Liver (tissue), 10 donors: ENCODE measurements at places on chromosomes 7 and 10. TPM values are rescaled to one million over a fixed set of nuclear protein-coding genes. Genes with fewer than 3 reads are reported as not detected.
A peak's percentile ranks its signal among the peaks of the same experiment; 100 is the strongest.

GRCh38 chr10:13769946-13770345 is 183.2 kb downstream of the PRPF18 start:
- no peak overlapping the region for H3K27ac ChIP-seq
- H3K27me3 ChIP-seq: no peaks in the 10 kb centered on the region
- no peaks in the 10 kb centered on the region for H3K36me3 ChIP-seq
- H3K4me3 ChIP-seq: no peak overlapping the region
- H3K4me1 ChIP-seq: peaks cover 11% of the 10 kb centered on the region
- DNase-seq: no peak

- no peaks in the 10 kb centered on the region for H3K4me1 ChIP-seq
- no peaks in the 10 kb centered on the region for H3K27me3 ChIP-seq
- DNase-seq: peak; percentile 47
- H3K4me3 ChIP-seq: no peak overlapping the region
Measured at GRCh38 chr10:48493083-48493871, 111.6 kb downstream of the ARHGAP22 start.

DNA sequence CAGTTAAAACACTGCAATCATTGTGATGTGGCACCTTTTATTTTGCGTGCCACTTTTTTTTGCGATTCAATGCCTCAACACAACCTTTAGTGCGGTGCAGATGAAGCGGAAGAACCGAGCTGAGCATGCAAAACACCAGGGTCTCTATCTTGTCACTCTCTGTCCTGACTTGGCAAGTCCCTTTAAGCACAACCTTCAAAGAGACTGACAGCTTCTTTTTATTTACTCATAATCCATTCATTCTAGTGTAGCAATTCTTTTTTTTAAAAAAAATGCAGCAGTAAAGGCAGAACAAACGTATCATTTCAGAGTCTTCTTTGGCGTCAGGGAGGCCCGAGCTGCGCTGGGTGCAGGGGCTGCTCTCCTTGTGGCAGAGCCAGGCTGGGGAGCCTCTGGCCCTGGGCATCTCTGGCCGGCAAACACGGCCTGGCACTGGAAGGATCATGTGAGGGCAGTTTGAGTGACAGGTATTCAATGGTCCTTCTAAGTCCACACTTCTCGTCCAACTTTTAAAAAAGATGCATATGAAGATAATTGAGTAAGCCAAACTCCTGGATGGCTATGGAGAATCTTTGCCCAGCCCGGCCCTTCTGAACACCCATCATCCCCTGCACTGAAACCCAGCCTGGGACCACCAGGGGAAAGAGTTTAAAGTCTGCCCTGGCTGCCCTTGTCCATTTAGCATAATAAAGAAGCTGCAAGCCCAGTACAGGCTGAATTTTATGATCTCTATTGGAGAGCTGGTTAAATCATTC is 3.9 kb downstream of the PTF1A start:
- peaks cover 15% of the 10 kb centered on the region for H3K27me3 ChIP-seq
- H3K4me3 ChIP-seq: no peak overlapping the region
- no peaks in the 10 kb centered on the region for H3K36me3 ChIP-seq
- no peak for DNase-seq
- H3K27ac ChIP-seq: no peak overlapping the region

Gene CALCR
- 0.19 TPM for total RNA-seq

Gene C10orf62
- 3.0 TPM for total RNA-seq

DNA sequence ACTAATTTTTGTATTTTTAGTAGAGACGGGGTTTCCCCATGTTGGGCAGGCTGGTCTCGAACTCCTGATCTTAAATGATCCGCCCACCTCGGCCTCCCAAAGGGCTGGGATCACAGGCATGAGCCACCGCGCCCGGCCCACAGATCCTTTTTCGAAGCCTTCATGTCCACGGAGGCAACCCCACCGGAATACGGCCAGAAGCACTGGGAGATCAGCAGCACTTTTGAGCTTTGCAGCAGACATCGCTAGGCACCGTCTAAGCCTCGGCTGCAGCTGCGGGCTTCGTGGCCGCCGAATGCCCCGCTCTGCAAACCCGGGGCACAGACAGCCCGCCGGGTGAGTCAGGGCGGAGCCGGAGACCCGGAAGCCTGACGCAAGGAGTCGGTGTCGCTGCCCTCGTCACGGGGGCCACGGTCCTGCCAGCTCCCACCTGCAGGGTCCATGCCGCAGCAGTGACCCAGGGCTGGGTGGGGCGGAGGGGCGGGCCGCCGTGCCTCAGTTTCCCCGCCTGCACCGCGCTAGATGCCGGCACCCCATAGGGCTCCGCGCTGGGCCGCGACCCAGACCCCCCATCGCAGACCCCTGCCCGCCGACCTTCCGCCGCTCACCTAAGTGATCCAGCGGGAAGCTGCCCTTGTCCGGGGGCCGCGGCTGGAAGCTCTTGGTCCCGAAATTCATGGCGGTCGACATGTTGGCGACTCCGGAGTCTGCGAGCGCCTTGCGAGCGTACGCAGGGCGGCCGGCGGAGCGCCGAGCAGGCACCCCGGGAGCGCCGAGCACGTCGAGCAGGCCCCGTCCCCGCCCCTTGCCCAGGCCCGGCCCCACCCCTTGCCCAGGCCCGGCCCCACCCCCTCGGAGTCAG is at the start of gene COX19:
Gene COX19, minus strand, starts transcription at position 730 of the 862 bp plus-strand sequence. Its CDS starts 40 bp downstream, at position 690.
- peak within 1 kb of the TSS; percentile 94 for H3K27ac ChIP-seq
- H3K27me3 ChIP-seq: no peaks in the 10 kb centered on the region
- peak within 1 kb of the TSS; percentile 96 for H3K4me3 ChIP-seq
- peaks cover 9% of the 10 kb centered on the region for H3K36me3 ChIP-seq
- H3K4me1 ChIP-seq: peaks cover 44% of the 10 kb centered on the region

Gene LGI1
- not detected for total RNA-seq

DNA sequence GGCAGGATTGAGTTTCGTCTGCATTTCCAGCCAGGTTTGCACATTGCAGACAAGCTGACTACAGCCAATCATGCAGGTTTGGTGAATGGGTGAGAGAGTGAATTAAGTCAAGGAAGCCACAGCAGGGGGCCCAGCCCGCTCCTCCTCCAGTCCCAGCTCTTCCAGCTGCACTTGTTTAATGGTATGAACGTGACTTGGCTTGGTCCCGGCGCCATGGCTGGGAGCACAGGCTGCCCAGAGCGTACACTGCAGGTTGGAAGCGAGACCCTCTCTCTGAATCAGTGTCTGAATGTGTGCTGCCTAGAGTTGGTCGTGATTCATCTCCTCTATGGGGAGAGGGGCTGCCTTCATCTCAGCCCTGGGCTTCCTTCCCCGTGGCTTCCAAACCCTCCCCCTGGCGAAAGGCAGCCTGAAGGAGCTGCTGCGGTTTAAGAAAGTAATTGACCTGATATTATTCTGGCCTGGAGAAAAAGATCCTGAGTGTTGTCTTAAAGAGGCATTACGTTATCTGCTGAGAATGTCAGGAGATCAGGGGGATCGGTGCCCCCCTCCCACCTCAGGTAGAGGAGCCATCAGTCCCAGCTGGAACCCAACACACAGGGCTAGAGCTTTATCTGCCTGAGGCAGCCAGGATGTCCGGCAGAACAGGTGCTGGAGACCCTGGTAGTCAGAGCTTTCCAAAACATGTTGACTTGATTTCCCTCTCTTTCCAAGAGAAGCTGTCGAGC is 132.1 kb downstream of the COL26A1 start:
- no peak overlapping the region for H3K4me3 ChIP-seq
- DNase-seq: no peak
- no peak overlapping the region for H3K27ac ChIP-seq
- H3K27me3 ChIP-seq: no peaks in the 10 kb centered on the region
- H3K4me1 ChIP-seq: no peaks in the 10 kb centered on the region

Gene HOXA3
- 0.28 TPM for total RNA-seq

- H3K27me3 ChIP-seq: no peaks in the 10 kb centered on the region
- no peaks in the 10 kb centered on the region for H3K4me1 ChIP-seq
- no peak overlapping the region for H3K4me3 ChIP-seq
- H3K27ac ChIP-seq: no peak overlapping the region
Measured at GRCh38 chr7:41590986-41591385, 111.9 kb downstream of the INHBA start.

DNA sequence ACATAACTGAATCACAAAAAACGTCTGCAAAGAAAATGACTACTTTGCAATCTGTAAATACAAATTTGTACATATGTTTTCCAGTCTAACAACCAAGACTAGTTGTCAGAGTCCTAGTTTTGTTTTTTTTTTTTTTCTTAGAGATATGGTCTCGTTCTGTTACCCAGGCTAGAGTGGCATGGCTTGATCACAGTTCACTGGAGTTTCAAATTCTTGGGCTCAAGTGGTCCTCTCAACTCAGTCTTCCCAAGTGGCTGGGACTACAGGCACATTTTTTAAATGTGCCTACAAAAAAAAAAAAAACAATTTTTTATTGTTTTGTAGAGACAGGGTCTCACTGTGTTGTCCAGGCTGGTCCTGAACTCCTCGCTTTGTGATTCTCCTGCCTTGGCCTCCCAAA is 70.8 kb downstream of the ORC5 start:
- H3K36me3 ChIP-seq: peaks cover 12% of the 10 kb centered on the region
- DNase-seq: no peak
- H3K27me3 ChIP-seq: no peaks in the 10 kb centered on the region

- H3K4me1 ChIP-seq: no peaks in the 10 kb centered on the region
- H3K27ac ChIP-seq: no peak overlapping the region
- H3K27me3 ChIP-seq: no peaks in the 10 kb centered on the region
- DNase-seq: no peak
- H3K36me3 ChIP-seq: no peaks in the 10 kb centered on the region
Measured at GRCh38 chr7:153381275-153382040, 621.9 kb downstream of the ACTR3B start.

- H3K4me3 ChIP-seq: no peak overlapping the region
- no peak overlapping the region for H3K27ac ChIP-seq
- no peak for DNase-seq
- no peaks in the 10 kb centered on the region for H3K4me1 ChIP-seq
- H3K27me3 ChIP-seq: no peaks in the 10 kb centered on the region
Measured at GRCh38 chr7:133819695-133820094, 307.4 kb upstream of the LRGUK start.

Gene KLLN
- 0.17 TPM for total RNA-seq

GRCh38 chr10:14879124-14879927 is 660 bp downstream of the SUV39H2 start:
- H3K27me3 ChIP-seq: no peaks in the 10 kb centered on the region
- peaks cover 2% of the 10 kb centered on the region for H3K36me3 ChIP-seq
- H3K4me1 ChIP-seq: peaks cover 5% of the 10 kb centered on the region
- DNase-seq: peak; percentile 43
- peak overlapping the region; percentile 99 for H3K4me3 ChIP-seq
- peak overlapping the region; percentile 89 for H3K27ac ChIP-seq

Gene TBXAS1
- 22.4 TPM for total RNA-seq

Gene CYP2E1
- 0.93 TPM for total RNA-seq

- H3K27me3 ChIP-seq: no peaks in the 10 kb centered on the region
- DNase-seq: no peak
- peaks cover 7% of the 10 kb centered on the region for H3K36me3 ChIP-seq
- no peak overlapping the region for H3K4me3 ChIP-seq
- no peaks in the 10 kb centered on the region for H3K4me1 ChIP-seq
Measured at GRCh38 chr7:156673454-156673853, 32.9 kb downstream of the RNF32 start.

Gene FGL2
- 19.1 TPM for total RNA-seq

- no peak overlapping the region for H3K4me3 ChIP-seq
- no peaks in the 10 kb centered on the region for H3K36me3 ChIP-seq
- H3K27ac ChIP-seq: peak overlapping the region; percentile 2
- DNase-seq: no peak
- peaks cover 3% of the 10 kb centered on the region for H3K4me1 ChIP-seq
Measured at GRCh38 chr10:29636178-29636577, 1.4 kb upstream of the SVIL start.

GRCh38 chr10:680146-680545 is 9.3 kb downstream of the DIP2C start:
- H3K4me3 ChIP-seq: no peak overlapping the region
- no peaks in the 10 kb centered on the region for H3K27me3 ChIP-seq
- peaks cover 2% of the 10 kb centered on the region for H3K4me1 ChIP-seq
